ENCODE measurements at places on chromosomes 4 and X.

- DNase-seq = peak; percentile 80
Measured at GRCh38 chr4:95129821-95130311, 372.1 kb downstream of the BMPR1B start.

DNA sequence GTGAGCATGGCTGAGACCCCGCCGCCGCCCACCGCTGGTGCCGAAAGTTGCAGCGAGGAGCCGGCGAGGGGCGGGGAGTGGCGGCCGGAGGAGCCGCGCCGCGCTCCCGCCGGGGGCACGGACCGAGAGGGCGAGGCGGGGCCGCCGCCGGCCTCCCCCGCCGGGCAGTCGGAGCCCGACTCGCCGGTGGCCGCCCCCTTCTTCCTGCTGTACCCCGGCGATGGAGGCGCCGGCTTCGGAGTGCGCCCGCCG lies 16.5 kb downstream of the UTP3 start:
- peak; percentile 11 for DNase-seq

- DNase-seq = no peak
Measured at GRCh38 chr4:167721617-167722486, 370.5 kb upstream of the ANXA10 start.

DNA sequence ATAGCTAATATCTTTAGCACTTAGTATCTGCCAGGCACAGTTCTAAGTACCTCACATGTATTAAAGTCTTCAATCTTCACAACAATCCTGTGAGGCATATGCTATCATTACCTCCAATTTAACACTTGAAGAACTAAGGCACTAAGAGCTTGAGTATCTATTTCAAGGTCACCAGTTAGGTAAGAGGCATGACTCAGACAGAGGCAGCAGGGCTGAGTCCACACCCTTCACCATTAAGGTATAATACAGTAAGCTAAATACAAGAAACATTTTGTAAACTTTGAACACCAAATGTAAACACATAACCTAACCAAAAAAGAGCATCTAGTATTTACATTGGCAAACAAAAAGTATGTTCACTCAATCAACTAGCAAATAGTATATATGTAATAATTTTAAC lies 1410.9 kb downstream of the PCDH18 start:
- DNase-seq = no peak

- DNase-seq = no peak
Measured at GRCh38 chr4:159639671-159640323, 536.9 kb downstream of the RAPGEF2 start.

GRCh38 chr4:111879539-111879938 lies 265.7 kb upstream of the FAM241A start:
- DNase-seq = no peak

DNA sequence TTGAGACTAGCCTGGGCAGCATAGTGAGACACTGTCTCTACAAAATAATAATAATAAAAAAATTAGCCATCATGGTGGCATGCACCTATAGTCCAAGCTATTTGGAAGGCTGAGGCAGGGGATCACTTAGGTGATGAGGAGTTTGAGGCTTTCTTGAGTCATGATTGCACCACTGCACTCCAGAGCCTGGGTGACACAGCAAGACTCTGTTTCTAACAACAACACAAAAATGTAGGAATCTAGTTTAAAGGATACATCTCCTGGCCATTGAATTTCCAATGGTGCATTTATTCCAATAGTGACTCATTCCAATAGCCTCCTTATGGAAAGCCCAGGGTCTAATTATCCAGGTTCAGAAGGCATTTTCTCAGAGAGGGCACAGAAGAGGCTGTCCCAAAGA lies 21.9 kb upstream of the HERC6 start:
- DNase-seq = no peak

DNA sequence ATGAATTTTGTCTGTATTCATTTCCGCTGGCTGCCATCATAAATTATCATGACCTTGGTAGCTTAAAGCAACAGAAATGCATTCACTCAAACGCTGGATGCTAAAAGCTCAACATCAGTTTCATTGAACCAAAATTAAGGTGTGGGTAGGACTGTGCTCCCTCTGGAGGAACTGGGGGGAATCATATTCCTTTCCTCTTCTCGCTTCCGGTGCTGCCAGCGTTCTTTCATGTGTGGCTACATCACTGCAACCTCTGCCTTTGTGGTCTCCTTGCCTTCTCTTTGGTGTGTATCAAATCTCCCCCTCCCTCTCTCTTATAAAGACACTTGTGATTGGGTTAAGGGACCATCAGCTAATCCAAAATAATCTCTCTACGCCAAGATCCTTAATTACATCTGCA lies 39.5 kb downstream of the NEIL3 start:
- DNase-seq = no peak

GRCh38 chrX:3204606-3205005 lies 141.8 kb downstream of the MXRA5 start:
- DNase-seq = no peak

DNA sequence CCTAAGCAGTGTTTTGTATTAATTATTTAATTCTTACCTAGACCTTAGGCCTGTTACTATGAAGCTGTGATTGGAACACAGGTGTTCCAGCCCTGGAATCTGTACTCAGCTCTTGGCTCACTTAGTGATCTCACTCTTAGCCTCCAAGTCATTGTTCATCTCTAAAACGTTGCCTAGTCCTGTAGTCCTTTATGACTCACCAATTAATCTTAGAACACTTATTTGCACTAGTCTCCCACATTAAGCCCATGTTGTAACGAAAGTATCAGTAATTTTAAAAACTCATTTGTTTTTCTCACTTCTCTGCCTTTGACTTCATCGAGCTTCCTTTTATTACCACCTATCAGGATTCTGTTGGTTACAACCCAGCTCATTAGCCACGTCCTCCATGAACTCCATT lies 1224.7 kb upstream of the TENM3 start:
- no peak for DNase-seq

DNA sequence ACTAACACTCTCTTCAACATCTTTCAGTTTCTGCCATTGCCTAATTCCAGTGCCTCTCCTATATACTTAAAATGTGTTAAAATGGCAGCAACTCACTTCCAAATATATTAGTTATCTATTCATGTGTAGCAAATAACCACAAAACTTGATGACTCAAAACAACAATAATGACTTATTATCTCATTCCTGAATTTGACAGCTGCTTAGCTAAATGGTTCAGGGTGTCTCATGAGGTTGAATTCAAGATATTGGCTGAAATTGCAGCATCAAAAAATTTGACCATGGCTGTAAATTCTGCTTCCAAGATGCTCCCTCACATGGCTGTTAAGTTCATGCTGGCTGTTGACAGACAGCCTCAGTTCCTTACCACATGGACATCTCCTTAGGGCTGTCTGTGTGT lies 25.3 kb downstream of the PITX2 start:
- DNase-seq = no peak

- peak; percentile 71 for DNase-seq
Measured at GRCh38 chr4:48905363-48906015, 1.1 kb downstream of the OCIAD2 start.

- no peak for DNase-seq
Measured at GRCh38 chrX:21412883-21413282, 38.7 kb downstream of the CNKSR2 start.

DNA sequence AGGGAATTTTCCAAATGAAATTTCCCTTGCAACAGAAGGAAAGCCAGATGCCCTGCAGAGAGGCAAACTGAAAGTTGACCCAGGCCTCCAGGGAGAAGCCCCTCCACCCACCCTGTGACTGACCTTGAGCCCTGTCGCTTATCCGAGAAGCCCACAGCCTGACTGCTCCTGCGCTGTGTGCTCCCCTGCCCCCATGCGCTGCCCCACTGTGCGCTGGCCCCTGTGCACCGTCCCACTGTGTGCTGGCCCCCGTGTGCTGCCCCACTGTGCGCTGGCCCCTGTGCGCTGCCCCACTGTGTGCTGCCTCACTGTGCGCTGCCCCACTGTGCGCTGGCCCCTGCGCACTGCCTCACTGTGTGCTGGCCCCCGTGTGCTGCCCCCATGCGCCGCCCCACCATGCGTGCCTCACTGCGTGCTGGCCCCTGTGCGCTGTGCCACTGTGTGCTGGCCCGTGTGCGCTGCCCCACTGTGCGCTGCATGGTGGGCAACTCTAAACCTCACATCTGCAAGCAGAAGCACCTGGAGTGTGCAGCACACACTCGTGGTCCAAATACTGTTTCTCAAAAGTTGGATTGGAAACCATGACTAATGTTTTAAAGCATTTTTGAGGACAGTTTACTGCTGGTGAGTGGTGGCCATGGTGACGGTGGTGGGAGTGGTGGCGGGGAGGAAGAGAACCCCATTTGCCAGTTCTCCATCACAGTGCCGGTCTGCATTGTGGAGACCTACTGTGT lies 8.3 kb upstream of the GRPEL1 start:
- no peak for DNase-seq

DNA sequence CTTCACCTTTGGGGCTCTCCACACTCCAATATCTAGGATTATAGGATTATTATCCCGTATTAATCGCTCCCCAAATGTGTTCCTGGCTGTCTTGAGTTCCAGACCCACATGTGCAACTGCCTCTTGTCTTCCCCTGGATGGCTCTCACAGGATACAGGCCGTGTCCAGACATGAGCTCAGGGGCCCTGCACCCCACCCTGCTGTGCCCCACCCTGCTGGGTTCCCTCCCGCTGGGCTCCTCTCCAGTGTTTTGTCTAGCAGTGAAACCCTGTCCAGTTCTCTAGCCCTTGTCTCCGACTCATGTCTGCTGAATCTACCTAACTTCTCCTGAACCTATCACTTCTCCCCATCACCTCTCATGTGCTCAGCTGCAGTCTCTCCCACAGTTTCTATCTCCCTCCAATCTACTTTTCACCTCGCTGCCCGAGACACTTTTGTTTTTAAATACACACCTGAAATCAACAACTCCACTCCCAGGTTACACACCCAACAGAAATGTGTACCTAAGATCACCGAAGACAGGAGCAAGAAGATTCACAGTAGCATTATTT lies 2.0 kb downstream of the RNF212 start:
- no peak for DNase-seq

GRCh38 chr4:172978848-172979247 lies 189.8 kb upstream of the GALNT7 start:
- peak; percentile 35 for DNase-seq

GRCh38 chr4:53963781-53964180 lies 100.6 kb downstream of the CHIC2 start:
- no peak for DNase-seq

GRCh38 chr4:102299354-102300107 lies 45.8 kb downstream of the SLC39A8 start:
- DNase-seq = peak; percentile 20

DNA sequence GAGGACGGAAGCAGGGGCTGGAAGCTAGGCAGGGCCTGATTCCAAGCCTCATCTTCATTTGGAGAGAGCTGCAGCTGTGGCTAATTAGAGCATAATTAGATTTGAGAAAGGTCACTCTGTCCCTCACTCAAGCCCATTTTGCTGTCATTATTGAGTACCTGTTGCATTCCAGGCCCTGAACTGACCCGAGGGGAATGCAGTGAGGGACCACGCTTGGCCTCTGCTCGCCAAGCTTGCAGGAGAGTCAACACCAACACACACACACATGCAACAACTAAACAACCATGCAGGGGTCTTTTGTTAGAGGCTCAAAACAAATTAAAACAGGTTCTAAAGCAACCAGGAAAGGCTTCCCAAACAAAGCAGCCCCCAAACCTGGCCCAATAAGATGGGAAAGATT lies 52.7 kb upstream of the MAMLD1 start:
- no peak for DNase-seq

- DNase-seq = no peak
Measured at GRCh38 chr4:110073053-110073845, 125.2 kb downstream of the ELOVL6 start.

DNA sequence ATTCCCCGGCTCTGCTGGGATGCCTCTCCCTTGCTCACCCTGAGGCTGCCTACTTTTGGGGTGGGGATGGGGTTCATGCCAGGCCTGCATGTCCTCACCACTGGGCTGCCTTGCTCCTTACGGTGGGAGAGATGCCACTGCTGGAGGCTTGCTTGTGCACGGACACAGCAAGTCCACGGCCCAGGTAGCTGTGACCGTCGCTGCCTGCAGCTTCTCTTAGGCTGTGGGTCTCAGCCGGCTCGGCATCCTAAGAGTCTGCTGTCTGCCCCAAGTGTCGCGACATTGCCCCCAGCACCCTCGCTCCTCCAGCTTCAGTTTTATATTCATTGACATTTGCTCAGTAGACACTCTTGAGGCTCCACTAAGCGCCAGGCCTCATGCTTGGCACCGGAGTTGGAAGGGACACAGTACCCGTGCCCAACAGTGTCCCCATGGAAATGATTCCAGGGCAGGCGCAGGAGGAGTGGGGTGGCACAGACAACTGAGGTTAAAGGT lies 58.3 kb downstream of the TBC1D14 start:
- DNase-seq = no peak

Measured in LoVo (cell line).